ENCODE measurements at places on chromosomes 13 and 19.

- no peak for DNase-seq
These were observed 454.5 kb downstream of the SUCLA2 start for GRCh38 chr13:47546391-47547225.

DNA sequence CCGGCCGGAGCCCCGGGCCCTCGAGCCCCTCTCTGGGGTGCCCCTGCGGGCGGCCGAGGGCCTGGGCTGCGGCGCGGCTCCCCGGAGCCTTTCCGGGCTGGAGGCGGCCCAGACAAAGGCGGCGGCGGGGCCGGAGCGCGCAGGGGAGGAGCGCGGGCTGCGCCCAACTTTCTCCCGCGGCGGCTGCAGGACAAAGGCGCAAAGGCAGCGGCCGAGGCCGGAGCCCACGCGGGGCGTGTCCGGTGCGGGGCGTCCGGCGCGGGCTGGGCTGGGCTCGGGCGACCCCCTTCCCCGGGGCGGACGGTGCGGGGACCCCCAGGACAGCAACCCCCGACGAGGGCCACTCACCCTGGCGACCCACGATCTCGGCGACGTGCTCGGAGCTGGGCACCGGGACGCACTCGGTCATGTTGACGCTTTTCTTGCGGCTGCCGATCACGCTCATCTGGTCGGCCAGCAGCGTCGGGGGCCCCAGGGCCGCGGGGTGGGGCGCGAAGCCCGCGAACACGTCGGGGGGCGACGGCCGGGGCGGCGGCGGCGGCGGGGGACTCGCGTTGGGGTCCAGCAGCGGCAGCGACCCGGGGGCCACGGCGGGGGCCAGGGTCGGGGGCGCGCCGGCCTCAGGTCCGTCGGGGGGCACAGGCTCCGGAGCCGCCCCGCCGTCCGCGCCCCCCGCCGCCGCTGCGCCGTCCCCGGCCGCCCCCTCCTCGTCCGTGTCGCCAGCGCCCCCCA, 843 bp downstream of the MEX3D start:
- no peak for DNase-seq

DNA sequence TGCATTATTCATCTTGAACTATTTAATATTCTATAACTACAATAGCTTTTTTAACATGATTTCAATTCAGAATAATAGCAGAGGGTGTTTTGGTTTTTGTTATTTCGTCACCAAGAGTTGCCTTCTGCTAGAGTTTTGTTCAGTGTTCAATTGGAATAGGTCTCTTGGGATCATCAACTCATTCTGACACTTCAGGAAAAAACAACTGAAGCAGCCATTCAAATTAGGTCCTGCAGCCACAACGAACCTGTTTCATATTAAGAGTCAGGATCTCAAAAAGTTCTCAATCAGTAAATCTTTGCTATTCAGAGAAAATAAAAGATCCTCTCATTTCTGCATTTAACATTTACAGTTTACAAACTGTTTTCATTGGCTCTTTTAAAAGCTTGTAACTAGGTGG, 2.4 kb upstream of the CHAMP1 start:
- no peak for DNase-seq

DNA sequence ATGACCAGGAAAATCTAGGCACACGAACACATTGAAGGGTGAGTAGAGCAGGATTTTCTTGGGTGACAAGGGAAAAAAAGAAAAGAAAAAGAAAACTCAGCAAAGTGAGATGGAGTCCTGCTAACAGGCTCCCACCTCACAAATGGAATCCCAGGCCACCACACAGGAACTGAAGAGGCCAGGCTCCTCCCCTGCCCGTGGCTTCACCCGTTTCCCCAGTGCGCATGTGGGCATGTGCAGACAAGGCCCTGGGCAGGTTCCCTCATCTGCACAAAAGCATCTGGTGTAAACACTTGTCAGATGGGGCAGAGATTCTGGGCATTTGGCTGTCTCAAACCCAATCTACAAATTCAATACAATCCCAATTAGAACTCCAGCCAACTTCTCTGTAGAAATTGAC, 24.5 kb downstream of the CFAP97D2 start:
- no peak for DNase-seq

DNA sequence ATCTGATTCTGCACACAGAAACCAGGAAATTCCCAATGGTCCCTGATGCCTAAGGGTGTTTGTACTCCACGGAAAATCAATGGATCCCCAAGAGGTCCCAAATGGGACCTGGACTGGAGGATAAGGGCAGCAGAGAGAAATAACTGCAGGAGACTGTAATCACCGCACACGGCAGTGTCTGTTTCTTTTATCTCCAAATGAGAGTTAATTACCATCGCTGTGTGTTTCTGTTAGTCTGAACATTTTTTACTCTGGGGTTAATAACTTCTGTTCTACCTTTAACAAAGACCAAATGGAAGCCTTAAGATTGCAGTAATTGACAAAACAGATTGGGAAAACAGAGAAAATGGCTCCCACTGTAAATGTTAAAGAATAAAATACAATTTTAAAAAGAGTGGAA, 320.9 kb downstream of the DCLK1 start:
- no peak for DNase-seq

GRCh38 chr13:21541271-21541670, 62.7 kb downstream of the MICU2 start:
- DNase-seq: no peak

GRCh38 chr13:73832128-73832588, 302.0 kb downstream of the KLF12 start:
- DNase-seq: no peak

DNA sequence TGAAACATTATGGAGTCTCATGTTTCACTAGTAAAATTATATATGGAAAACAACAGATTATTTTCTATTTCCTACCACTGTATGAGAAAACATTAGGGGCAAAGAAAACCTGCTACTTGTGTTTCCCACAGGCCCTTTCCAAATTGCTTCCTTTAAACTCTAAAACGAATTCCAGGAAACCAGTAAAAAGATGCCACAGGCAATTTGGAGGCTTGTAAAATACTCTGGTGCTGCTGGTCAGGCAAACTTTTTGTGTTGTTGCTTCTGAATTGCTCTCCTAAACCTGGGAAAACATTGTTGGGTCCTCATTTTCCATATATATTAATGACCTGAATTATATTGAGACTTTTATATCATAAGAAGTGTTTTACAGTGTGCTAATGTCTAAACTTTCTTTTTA, 141.5 kb downstream of the TDRD3 start:
- no peak for DNase-seq
